ENCODE measurements at places on chromosomes 3 and 15. TPM values are rescaled to one million over a fixed set of nuclear protein-coding genes. Genes with fewer than 3 reads are reported as not detected.

USP50 gene
- polyA plus RNA-seq, result 1.4 TPM

EHHADH gene
- 26.3 TPM for polyA plus RNA-seq

CCR2 gene
- 1.9 TPM for polyA plus RNA-seq

RTP1 gene
- polyA plus RNA-seq, result not detected

GRCh38 chr3:100263583-100263982 lies 2.8 kb downstream of the TBC1D23 start:
- no peak for DNase-seq

- DNase-seq, result no peak
Measured at GRCh38 chr3:115947325-115947724, 324.0 kb downstream of the GAP43 start.

- no peak for DNase-seq
Measured at GRCh38 chr3:187027531-187028278, 97.4 kb downstream of the ST6GAL1 start.

NME9 gene
- polyA plus RNA-seq, result 2.4 TPM

DNA sequence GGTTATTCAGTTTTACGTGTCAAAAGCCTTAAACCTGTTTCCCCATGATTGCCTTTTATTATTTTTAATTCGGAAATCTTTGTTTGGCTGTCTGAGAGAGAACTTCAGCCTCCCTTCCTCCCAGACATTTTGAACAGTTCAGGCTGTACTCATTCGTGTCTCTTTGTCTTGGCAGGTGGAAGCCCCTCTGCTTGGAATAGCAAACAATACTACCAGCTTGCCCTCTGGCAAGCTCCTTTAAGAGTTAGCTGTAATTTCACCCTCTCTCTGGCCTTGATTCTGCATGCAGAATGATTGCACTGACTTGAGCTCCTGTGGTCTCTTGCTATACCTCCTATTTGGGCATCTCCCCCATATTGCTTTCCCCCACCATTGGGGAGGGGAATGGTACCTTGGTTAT lies 11.7 kb downstream of the IGF1R start:
- no peak for DNase-seq

- no peak for DNase-seq
Measured at GRCh38 chr3:188927971-188928370, 243.8 kb upstream of the TPRG1 start.

- no peak for DNase-seq
Measured at GRCh38 chr3:192833177-192833890, 84.3 kb downstream of the MB21D2 start.

GRCh38 chr3:136883967-136884720 lies 22.1 kb downstream of the NCK1 start:
- DNase-seq, result no peak

PDZRN3 gene
- polyA plus RNA-seq, result 38.0 TPM

DNA sequence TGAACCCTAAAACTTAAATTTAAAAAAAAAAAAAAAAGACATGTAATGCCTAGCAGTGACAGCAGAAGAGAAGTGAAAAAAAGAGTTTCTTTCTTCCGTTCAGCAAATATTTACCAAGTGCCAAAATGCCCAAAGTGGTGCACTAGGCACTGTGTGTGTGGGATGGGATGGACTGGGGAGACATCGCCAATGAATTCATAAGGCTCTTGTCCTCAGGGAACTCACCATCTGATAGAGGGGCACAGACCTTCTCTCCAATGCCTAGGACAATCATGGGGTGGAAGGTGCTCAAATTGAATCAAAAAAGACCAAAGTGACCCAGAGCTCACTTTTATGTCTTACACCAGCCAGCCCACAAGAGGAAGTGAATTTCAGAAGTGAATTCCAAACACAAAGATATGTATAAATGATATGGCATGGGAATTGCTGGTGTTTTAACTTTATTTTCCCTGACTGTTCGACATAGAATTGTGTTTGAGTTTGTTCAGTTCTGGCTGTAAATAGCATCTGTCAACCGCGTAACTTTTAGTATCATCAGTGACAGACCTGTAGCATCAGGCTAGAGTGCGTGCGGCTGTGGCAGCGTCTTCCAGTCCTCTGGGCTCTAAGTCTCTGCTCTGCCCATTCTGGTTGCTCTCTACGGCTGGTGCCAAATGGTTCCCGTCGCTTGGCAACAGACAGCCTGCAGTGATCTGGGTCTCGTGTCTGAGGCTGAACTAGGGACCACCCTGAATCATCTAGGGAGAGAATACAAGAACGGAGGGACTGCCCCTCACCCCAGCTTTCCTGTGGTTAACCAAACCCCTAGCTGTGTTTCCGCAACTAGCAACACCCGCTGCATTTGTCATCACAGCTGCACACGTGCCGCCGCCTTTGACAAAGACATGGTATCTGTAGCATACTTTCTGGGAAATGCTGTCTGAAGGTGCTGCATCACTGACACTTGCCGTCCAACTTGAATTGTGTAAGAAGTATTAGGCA lies 154.0 kb upstream of the THBS1 start:
- DNase-seq, result no peak

HTR3E gene
- polyA plus RNA-seq, result not detected

DNA sequence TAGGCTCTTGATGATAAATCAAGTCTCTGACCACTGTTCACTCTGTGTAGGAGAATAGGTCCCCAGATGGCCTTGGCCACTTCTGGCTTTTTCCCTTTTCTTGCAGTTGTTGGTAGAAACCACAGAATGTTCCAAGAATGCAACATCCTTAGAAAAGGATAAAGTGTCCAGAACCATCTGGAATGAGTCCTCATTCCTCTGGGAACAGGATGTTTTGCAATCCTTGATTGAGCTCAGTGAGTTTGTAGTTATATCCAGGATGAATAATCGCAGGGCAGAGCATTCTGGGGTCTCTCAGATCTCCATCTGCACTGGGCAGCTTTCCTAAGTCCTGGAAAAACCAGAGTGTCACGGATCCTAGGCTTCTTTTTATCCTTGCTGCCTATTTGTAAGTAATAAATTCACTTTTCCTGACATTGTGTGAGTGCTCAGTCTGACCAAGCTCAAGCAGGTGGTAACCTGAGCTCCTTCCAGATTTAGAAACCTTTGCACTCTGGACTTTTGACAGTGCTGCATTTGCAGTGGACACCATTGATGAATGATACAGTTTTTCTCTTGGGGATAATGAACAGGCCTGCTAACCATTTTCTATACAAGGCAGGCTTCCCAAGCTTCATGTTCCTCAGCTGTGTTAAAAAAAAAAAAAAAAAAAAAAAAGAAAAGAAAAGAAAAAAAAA lies 1028.6 kb downstream of the OTOL1 start:
- DNase-seq, result peak; percentile 5

GRCh38 chr15:90559119-90559518 lies 29.4 kb downstream of the CRTC3 start:
- no peak for DNase-seq

NR2F2 gene
- polyA plus RNA-seq, result 364 TPM

GRCh38 chr15:66403323-66403722 lies 16.6 kb downstream of the MAP2K1 start:
- DNase-seq, result no peak

DNA sequence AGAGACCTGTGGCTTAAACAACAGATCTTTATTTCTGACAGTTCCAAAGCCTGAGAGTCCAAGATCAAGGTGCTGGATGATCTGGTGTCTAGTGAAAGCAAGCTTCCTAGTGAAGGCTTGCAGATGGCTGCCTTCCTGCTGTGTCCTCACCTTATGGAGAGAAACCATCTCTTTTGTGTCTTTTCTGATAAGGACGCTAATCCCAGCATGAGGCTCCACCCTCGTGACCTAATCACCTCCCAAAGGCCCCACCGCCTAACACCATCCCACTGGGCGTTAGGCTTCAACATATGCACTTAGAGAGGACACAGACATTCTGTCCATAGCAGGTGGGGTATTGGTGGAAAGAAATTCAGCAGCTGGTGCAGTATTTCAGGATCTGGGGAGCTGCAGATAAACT lies 19.8 kb upstream of the LYSMD4 start:
- DNase-seq, result no peak

DNA sequence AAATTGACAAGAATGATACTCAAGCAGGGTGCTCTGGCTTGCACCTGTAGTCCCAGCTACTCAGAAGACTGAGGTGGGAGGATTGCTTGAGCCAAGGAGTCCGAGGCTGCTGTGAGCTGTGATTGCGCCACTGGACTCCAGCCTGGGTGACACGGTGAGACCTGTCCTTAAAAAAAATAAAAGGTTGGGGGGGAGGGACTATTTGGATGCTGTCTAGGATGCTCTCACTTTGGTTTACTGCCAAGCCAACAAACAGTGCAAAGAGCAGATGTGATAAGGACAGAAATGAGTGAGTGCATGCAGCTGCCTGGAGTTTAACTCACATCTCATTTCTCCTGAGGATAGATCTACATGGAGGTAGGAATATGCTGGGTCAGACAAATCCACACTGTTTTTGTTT lies 130.0 kb downstream of the FRMD4B start:
- no peak for DNase-seq

DNA sequence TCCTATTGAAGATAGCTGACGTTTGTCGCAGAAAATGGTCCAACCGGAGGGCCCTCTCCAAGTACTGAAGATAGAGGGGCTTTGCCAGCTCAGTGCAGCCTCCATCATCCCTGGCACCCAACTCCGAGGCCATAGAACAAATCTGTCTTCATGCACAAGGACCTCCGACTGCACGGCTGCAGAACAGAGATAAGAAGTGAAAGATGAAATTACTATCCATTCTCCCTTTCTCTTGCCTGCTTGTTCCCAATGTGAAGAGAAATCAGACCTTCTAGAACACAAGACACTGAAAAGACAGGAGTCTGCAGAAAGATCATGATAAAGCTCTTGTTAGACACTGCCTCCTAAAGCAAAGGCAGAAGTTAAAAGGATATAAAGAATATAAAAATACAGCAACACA lies 19.9 kb downstream of the INO80 start:
- DNase-seq, result no peak

ACOX2 gene
- polyA plus RNA-seq, result 33.4 TPM

- no peak for DNase-seq
Measured at GRCh38 chr15:44598892-44599291, 61.9 kb downstream of the EIF3J start.

- no peak for DNase-seq
Measured at GRCh38 chr3:138260611-138261010, 69.0 kb downstream of the NME9 start.

GRM2 gene
- polyA plus RNA-seq, result 0.73 TPM

DNA sequence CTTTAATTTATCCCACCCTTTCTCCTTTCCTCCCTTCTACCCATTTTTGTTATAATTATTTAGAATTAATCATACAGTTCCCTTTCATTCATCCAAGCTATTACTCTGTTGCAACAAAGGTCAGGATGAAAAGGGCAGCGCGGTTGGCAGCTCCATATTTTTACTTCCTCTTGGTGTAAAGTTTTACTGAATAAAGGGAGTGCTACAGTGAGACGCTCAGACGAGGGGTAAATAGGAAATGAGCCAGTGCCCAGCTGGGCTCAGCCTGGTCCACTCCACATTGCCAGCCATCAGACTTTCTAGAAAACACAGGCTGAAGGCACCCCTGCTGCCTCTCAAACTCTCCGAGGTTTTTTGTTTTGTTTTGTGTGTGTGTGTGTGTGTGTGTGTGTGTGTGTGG lies 21.9 kb upstream of the ZBTB38 start:
- DNase-seq, result no peak

DNA sequence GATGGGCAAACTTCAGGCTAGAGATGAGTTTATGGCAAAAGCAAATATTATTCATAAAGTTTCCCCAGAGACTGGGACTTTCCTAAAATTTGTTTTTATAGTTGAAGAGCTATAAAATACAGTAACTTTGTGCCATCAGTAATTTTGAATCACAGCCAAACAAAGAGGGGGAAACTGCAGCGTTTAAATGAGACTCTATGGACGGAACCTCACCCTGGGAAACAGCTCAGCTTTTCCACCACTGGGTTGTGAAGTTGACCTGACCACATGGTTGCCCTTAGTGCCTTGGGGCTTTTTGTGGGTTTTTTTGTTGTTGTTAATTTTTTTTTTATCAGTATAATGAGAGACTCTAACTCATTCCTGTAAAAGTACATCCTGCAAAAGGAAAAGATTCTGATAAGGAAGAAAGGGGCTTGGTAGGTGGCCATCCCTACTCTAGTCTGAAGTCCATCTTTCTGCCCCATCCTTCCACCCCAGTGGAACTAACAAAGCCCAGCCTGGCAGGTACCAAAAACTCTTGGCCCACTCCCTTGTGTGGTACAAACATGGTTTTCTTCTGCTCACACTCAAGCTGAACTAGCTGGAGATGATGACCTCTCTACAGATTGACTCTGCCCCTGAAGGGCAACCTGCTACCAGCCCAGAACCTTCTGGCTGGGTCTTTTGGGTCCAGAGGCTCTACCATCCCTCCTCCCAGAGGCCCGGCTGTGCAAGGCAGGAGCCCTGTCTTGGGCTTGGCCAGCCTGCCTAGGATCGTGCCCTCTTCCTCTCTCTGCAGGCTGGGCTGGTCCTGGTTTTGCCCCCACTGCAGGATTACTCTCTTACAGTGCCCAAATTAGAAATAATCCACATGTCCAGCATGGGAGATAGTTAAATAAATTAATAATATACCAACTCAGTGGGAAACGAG lies 41.2 kb downstream of the RLBP1 start:
- DNase-seq, result no peak

- no peak for DNase-seq
Measured at GRCh38 chr15:68638953-68639515, 60.2 kb downstream of the CORO2B start.

CYP1A2 gene
- polyA plus RNA-seq, result 0.23 TPM

DNA sequence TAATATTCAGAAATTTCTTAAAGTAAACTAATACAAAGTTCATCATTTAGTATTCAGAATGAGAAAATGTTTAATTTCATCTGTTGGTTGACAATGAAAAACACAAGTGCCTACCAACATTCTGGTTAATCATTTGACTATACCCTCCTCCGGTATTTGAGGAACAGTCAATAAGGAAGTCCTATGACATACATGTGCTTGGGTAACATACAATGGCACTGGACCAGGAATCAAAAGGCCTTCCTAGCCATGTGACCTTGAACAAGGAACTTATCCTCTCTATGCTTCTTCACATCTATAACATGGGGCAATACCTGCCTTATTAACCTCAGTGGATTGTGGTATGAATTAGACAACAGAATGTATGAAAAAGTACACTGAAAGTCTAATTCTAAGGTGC lies 65.8 kb downstream of the ZNF280D start:
- DNase-seq, result no peak

- DNase-seq, result no peak
Measured at GRCh38 chr3:188220988-188221818, 67.2 kb downstream of the LPP start.

NOX5 gene
- 1.3 TPM for polyA plus RNA-seq

GRCh38 chr15:64355348-64355943 lies 527 bp downstream of the CSNK1G1 start:
- DNase-seq, result peak; percentile 25
